ENCODE measurements at places on chromosomes 1 and 21. TPM values are rescaled to one million over a fixed set of nuclear protein-coding genes. Genes with fewer than 3 reads are reported as not detected.

The CD1B gene
- not detected for total RNA-seq

The PYHIN1 gene
- not detected for total RNA-seq

The LIPI gene
- total RNA-seq = not detected

The CHIA gene
- total RNA-seq = not detected

The GPATCH4 gene
- 33.6 TPM for total RNA-seq

- DNase-seq = no peak
Observed at GRCh38 chr1:56964349-56965017, 1.3 kb downstream of the C8B start.

GRCh38 chr1:92901699-92902405 lies 59.4 kb downstream of the DIPK1A start:
- no peak for DNase-seq

- DNase-seq = no peak
Observed at GRCh38 chr1:185539277-185539943, 194.8 kb upstream of the HMCN1 start.

DNA sequence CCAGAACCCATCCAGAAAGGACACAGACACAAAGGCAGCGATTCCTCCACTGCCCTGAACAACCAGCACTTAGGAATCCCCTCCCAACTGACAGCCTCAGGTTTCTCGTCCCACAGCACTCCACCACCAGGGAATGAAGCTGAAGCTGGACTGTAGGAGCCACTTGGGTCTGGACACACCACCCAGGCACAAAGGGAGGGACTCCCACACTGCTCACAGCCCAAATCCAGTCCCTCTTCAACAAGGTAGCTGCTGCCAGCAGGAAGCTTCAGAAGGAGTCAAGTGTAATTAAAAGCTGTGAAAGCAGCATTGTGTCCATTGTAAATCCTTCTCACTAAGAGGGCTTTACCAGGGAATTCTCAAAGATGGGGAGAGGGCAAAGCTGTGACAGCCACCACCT lies 29.0 kb downstream of the LMX1A start:
- no peak for DNase-seq

- no peak for DNase-seq
Observed at GRCh38 chr1:246161626-246162025, 345.5 kb downstream of the SMYD3 start.

DNA sequence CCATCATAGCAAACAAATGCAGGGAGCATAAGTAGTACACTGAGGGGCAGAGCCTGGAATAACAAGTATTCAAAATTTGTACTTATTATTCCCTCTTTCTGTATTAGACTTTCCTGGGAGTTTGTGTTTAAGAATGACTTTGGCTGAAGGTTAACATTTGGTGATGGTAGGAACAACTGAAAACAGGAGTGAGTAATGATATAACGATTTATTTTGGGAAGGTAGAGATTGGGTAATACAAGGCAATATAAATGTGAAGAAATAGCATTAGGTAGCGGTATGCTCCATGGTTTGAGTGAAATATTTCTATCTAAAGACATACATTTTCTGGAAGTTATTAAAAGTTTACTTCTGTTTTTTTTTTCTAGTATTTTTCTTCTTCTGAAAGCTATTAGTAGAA lies 18.5 kb upstream of the C1orf21 start:
- DNase-seq = no peak

DNA sequence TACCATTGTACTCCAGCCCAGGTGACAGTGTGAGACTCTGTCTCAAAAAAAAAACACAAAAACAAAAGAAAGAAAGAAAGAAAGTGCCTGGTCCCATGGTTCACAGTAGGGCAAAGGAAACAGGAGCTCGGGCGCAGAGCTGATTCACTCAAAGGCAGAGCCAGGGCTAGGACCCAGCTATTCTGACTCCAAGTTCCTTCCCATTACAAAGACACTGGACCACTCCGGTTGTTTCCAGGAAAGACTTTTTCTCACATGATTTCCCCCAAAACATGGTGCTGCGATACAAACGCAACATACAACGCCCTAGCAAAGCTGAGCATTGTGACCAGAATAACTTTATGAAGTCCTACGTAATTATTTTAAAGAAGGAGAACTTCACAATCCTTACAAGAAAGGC lies 10.7 kb downstream of the ABCG1 start:
- no peak for DNase-seq

DNA sequence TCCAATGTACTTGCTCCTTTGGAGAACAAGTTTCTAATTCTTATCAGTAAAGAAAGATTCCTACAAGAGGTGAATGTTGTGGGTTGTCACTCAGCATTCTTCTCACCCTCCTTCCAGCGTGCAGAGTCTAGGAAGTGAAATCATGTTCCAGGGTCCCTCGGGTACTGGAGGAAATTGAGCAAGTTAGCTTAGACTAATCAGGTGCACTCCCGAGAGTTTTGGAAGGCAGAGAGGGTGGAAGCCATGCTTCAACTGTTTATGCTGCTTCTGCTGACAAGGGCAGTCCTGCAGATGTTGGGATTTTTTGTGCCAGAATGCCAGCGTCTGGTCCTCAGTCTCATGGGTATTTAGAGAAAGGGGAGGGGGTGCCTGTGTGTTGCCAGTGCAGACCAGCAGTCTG lies 5.3 kb upstream of the C1orf115 start:
- DNase-seq = no peak

GRCh38 chr1:68093737-68094136 lies 43.3 kb upstream of the DIRAS3 start:
- no peak for DNase-seq

DNA sequence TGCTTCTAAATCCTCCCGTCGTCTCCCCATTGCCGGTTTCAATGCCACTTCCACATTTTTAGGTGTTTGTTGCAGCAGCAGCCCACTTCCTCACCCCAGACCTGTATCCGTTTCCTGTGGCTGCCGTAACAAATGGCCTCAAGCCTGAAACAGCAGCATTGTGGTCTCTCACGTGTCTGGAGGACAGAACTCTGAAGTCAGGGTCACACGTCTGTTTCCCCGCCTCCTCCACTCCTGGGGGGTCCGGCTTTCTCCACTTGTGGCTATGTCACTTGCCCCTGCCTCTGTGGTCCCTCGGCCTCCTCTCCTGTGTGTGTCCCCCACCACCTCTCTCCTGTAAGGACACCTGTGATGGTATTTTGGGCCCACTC lies 21.8 kb downstream of the TRPM2 start:
- no peak for DNase-seq

- DNase-seq = no peak
Observed at GRCh38 chr1:27235827-27236226, 1.4 kb downstream of the WDTC1 start.

DNA sequence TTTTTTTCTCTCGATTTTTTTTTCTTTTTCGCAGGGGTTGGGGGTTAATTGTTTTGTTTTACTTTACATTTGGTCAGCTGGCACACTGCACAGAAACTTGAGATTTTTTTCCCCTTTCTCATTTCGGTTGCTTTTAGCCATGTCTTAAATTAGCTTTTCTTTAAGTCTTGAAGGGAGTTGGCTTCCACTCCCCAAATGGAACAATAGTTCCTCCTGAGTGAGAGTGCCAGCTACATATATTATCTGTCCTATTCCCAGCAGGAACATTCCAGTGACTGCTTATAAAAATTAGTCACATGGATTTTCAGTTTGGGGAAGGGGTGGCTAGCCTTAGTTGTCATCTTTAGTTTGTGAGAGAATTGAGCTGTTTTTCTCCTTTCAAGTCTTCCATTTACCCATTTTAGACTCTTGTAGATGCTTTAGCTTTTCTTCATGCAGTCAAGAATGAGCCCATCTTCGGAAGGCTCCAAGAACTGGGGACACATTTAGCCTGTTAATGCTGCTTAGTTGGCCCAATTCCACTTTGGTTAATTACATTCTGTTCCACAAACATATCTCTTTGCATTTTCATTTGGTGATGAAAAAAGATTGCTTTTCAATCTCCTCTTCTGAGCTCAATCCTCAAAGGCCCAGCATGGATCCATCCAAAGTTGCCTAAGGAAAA lies 510.1 kb upstream of the CXADR start:
- no peak for DNase-seq

- no peak for DNase-seq
Observed at GRCh38 chr21:14773777-14774345, 227.7 kb upstream of the SAMSN1 start.

DNA sequence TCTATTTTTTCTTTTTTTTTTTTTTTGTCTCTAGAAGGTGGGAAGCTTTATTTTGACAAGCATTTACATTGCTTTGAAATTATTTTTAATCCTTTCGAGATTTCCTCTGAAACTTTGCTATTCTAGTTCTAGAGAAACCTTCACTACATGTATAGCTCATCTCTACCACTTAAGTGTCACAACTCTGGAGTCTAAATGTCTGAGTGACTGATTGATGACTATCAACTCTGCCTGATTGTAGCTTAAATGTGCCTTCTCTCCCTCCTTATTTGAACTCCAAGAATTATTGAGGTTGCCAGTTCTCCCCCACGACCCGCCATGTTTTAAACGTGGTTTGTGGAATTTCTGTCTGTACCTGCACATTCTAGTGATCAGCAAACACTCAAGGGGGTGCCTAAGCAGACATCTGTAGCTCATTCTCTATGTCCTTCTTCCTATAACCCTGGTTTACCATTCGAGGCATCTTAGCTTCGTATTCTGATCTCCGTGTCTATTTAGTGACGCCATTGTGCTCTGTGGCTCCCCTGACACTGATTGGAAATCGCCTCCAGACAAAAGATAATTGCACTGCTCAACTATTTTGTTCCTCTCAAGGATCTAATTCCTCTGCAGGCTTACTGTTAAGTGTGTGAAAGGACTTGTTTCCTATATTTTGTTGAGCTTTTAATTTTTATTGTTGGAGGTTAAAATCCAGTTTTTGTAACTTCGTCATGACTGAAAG lies 1570.6 kb downstream of the BRINP3 start:
- DNase-seq = no peak

DNA sequence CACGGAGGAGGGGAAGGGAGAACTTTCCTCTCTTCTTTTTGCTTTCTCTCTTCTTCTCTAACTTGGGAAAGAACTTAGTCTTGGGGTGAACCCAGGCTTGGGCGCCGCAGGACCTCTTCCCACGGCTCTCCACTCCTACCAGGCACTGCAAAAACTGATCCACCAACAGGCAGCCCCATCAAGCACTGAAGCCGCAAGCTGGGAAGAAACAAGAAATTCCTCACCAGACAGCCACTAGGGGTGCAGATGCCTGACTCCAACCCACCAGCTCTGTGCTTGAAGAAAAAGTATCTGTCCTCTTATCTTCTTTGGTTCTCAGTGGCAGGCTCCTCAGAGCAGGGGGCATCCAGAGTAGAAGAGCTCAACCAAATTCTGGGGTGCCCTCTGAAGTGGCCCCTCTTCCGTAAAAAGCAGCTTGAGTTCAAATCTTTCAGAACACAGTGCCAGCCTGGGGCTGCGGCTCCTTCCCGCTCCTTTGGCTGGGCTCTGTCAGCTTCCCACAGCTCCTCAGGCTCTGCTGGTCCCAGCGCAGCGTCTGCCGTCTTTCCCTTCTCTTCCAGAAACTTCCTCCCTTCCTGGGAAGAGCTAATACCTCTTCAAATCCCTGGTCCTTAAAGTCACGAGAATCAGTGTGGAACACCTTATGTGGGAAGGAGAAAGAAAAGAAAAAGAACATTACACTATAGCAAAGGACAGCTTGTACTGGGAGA lies 2.4 kb downstream of the SLC41A1 start:
- DNase-seq = peak; percentile 10

- DNase-seq = no peak
Observed at GRCh38 chr1:38213646-38214434, 167.2 kb upstream of the POU3F1 start.

- peak; percentile 33 for DNase-seq
Observed at GRCh38 chr1:46131712-46132528, 509 bp downstream of the PIK3R3 start.

DNA sequence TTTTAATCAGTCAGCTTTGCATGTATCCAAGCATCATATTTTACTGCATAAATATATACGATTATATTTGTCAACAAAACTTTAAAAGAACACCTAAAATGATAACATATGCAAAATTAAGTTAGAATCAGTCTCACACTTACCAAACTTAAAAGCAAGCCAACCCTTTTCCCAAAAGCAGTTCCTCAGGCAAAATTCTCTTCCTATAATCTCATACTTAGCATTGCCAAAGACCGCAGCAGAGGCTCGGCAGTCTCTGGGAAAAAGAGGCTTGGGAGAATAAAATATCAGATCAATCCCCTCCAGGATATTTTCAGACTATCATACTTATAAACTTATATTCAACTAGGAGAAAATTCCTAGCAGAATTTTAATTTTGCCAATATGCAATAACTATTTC lies 93.2 kb upstream of the RGS18 start:
- DNase-seq = no peak

DNA sequence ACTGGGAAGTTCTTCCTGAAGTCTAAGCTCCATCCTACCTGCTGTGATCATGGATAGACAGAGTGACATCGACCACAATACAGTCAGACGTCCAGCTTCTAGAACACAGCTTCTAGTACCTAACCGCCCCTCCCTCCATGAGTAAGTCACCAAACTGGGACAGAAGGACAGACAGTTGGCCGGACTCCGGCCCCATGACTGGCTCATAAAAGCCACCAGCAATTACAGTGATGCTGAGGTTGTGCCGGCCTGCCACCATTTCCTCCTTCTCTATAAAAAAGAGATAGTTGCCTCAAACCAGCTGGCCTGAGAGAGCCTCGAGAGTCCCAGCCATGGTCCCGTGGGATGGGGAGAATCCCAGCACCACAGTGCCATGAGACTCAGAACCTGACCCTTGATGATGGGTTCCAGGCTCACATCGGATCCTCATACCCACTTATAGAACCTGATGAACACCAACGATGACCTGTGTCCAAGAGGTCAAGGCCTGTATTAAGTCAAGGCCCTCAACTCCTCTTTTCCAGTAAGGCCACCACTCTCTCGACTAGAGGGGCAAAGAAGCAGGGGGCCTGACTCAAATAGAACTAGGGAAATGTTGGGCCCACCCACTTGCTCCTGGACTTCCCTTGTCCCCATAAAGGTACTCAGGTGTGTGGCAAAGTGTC lies 3.4 kb downstream of the MEF2D start:
- no peak for DNase-seq

DNA sequence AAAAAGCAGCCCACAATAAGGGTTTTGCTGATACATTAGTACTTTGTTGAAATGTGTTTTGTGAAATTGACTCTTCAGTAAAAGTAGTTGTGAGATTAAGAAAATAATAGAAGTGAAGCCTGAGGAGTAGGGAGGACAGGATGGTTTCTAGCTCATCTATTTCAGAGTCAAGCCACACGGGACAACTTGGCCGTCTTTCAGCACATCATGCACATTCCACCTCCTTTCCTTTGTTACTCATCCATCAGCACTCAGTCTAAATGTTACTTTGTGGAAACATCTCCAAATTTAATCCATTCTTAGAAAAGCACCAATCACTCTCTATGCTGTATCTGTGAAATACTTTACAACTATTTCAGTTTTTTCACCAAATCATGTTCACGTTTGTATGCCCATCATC lies 223.3 kb downstream of the FGGY start:
- no peak for DNase-seq

DNA sequence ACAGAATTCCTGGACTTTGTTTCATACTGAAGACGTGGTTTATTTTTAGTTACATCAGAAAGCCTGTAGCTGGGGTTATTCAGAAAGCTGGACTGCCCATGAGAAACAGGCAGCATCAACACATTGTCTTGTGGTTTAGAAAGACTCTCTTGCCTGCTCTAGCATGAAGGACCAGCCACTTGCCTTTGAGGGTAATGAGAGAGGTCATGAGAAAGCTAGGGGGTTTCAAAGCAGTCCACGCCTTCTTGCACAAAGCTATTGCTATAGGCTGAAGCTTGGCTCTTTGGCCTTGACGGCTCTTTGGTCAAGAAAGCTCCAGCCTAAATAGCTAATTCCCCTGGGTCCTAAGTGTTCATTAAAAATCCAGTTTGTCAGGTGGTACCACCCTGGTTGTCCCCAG lies 208.1 kb downstream of the PRDM2 start:
- no peak for DNase-seq

All from Caki2 (cell line).